Epithelial cell of proximal tubule (primary cell): ENCODE measurements at places on chromosomes 7 and 10. TPM values are rescaled to one million over a fixed set of nuclear protein-coding genes. Genes with fewer than 3 reads are reported as not detected.

GRCh38 chr7:26724795-26725194 lies 139.6 kb downstream of the SKAP2 start:
- DNase-seq, result no peak

GRCh38 chr7:85342781-85343180 lies 155.9 kb upstream of the SEMA3D start:
- DNase-seq, result no peak

GRCh38 chr7:83640240-83640639 lies 8.7 kb downstream of the SEMA3E start:
- DNase-seq, result no peak

DNA sequence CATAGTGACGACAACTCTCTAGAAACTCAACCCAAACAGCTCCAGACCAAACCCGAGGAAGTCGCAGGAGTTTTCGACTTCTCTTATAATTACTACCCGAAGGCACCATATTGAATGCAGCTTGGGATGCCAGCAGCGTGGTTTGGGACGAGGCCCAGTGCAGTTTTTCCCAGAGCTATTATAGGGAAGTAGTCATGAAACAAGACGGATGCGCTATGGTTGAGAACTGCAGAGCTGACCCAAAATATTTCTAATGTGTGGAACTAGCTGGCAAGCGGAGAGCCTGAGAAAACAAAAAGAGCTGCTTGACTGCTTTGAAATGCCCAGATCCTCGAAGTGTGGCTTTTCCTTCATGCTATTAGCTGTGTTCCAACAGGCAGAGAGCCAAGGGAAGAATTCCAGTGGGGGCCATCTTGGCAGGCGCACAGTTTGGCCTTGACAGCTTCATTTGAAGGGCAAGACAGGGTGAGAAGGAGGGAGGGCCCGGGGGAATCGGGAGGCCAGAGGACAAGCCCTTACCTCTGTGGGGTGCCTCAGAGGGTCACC lies 122.7 kb downstream of the CUL2 start:
- no peak for DNase-seq

DNA sequence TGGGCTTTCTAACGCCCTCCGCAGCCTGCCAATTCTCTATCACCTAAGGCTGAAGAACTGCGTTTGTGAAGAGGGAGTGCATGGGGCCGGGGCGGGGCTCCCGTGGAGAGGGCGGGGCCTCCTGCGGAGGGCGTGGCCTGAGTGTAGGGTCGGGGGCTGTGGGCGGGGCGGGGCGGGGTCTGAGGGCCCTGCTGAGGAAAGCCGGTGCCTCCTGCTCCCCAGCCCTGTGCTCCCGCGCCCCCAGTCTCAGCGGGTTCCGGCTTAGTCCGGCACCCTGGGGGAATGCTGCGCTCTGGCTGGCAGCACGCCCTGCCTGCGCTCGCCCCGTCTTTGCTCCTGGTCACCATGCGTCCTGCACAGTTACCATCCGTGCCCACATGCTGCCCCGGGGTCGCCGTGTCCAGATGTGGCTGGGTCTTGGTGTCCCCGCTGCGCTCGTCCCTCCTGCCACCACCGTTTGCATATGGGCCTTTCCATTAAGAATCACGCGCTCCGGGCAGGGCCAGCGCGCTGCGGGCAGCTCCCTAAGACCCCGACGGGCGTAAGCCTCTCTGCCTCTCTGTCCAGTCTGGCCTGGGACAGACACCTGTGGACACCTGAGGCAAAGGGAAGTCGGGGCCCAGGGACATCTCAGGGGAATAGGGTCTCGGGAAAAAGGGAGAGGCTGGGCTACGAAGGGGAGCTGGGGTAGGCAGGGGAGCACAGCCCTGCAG lies 144.0 kb upstream of the RET start:
- no peak for DNase-seq

DNA sequence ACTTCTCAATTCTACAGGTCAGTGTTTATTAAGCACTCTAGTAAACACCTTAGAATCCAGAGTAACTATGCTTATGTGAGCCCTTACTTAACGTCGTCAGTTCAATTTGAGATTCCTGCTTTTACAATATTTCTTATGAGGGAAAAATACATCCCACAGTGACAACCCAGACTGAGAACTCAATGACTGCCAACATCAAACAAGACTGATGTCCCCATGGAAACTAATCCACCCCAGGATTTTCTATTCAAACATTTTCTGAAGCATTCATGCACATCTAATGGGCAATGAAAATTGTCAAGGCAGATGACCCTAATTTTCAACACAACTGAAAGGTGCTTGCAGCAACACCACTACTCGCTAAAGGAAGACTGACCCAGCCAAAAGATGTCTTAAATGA lies 67.0 kb downstream of the ATE1 start:
- DNase-seq, result no peak

- DNase-seq, result no peak
Observed at GRCh38 chr10:14008740-14009080, 322.0 kb downstream of the FRMD4A start.

GRCh38 chr7:51019891-51020870 lies 237.5 kb upstream of the GRB10 start:
- DNase-seq, result no peak

DNA sequence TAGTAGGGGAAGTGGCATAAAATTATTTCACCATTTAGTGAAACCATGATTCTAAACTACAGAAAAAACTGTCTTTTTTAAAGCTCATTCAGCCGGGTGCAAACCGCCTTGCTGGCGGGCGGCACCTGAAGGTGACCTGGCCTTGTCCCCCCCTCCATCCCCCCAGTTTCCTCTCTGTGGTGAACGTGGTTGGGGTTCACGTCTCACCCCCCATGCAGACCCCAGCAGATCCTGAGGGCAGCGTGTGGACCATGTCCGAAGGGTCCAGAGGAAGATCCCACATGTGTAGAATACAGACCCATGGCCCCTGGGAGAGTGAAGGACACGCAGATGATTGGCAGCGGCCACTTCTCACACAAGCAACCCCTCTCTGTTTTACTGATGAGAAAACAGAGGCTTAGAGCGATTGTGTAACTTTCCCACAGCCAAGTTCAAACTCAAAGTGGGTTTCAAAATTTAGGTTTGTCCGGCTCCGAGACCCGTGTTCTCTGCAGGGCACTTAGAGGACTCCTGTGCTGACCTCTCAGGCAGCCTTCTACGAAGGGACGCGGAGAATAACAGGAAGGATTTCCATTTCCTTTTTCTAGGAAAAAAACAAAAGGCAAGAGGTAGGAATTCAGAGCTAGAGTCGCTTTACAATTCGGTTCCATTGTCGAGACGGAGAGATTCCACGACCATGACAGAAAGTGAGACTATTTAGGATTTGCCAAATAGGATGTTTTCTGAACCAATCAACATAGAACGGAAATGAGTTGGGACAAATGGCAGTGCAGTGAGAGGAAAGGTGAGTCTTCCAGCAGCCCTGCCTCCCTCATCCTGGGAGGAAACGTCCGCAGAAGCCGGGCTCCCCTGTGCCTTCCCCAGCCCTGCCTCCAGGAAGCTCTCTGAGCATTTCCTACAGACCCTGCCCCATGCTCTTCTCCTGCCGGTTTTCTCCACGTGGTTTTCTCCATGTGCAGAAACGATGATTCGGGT lies 67.6 kb upstream of the PITRM1 start:
- DNase-seq, result no peak

GRCh38 chr7:8070451-8071180 lies 102.0 kb downstream of the GLCCI1 start:
- DNase-seq, result no peak

DNA sequence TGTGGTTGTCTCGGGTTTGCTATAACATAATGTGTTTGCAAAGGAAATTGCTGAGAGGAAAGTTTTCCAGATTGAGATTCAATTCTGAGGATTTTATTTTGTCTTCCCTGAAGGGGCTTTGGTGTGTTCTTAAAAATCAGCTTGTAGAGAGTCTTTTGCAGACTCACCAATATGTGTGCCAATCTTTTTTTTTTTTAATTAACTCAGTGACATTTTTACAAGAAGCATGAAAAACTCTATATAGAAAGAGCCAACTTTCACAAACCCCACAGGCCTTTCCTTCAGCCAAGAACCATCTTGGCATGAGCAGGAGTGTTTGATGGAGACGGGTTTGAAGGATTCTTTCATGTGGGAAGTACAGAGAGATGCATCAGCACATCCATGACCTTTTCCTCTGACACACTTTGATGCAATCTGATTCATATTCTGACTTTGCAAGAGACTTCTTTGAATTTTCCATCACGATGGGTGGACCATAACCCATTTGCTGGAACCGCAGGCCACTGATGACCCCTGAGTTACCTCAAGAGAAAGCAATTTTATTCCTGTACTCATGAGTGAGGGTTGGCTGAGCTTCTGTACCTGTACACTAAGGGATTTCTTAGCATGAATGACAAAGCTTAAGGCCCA lies 892.6 kb downstream of the XPNPEP1 start:
- no peak for DNase-seq

DNA sequence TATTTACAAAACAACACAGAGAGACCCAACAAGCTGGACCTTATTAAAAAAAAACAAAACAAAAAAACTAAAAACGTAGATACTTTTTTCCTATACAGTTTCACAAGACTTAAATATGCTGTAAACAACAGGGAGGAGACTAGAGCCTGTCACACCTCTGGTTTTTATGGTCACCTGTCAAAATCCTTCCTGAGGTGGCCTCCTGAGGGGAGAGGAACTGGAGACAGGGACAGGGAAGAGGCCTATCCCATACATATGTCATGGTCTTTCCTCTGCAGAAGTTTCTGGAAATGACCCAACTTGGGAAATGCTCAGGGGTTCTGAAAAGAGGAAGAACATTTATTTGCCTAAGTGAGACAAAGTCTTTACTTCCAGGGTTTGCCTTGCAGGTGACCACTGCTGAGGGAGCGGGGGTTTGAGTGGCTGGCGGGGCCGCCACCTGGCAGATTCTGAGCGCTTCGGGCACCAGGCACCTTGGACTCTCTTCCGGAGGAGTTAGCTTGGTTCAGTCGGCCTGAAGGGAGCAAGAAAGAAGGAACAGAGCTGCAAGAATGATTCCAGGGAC lies 18.3 kb downstream of the CPA1 start:
- DNase-seq, result no peak

GRCh38 chr10:17174626-17175025 lies 26.8 kb downstream of the TRDMT1 start:
- no peak for DNase-seq

DNA sequence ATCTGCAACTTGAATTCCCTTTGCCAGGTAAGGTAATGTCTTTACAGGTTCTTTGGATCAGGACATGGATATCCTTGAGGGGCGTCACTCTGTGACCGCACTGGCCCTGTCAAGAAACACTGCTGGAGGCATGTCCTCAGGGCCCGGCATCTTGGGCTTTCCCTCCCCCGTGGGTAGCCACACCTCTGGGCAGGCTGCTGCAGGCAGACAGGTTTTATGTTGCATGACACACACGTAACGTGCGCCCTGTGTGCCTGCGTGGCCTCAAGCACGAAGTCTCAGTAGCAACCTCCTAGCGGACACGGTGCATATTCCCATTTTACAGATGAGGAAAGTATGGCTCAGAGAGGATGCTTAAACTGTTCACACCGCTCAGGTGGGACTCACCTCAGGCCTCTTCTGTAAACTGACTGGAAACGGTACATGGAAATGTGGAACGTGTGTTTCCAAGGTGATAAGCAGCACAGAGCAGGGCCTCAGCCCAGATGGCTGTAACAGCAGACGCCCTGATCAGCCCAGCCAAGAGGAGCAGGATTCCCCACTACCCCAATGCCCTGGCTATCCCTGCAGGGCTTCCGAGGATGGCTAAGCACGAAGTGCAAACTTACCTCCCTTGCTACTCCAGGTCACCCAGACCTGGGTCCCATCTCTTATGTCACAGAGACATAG lies 553.6 kb downstream of the TCERG1L start:
- no peak for DNase-seq

GRCh38 chr10:52308251-52309031 lies 5.6 kb upstream of the DKK1 start:
- DNase-seq, result no peak

GRCh38 chr7:105297985-105298384 lies 90.7 kb downstream of the SRPK2 start:
- no peak for DNase-seq

GRCh38 chr7:24477398-24478136 lies 95.7 kb upstream of the PALS2 start:
- DNase-seq, result peak; percentile 88

- no peak for DNase-seq
Observed at GRCh38 chr10:101840102-101840684, 3.4 kb downstream of the KCNIP2 start.

DNA sequence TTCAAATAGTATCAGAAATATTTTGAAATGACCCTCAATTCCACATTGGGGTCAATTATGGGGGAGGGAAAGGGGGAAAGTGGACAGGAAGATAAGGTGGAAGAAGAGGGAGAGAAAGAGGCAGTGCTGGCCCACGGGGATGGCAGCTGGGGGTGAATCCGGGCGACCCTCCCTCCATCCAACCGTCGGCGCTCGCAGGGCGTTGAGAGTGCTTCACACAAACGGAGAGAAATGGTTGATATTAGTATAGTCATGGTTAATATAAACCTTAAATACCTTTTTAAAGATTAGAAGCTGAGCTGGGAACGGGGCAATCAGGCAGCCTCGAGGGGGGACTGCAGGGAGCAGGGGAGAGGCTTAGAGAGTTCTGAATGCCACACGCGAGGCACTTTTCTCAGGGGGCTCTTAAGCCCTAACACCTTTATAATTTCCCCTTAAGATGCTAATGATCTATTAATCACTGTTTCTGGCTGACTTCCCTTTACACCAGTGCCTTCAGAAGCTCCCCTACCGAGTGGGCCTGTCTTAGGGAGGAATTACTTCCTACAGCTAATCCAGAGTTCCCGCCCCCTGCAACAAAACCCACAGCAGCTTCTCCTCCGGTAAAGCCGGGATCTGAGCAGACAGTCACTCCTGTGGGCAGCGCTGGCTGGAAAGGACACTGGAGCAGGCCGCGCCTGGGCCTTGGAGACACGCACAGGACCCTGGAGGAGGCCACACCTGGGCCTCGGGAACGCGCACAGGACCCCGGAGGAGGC lies 39.5 kb downstream of the PRKAG2 start:
- no peak for DNase-seq

DNA sequence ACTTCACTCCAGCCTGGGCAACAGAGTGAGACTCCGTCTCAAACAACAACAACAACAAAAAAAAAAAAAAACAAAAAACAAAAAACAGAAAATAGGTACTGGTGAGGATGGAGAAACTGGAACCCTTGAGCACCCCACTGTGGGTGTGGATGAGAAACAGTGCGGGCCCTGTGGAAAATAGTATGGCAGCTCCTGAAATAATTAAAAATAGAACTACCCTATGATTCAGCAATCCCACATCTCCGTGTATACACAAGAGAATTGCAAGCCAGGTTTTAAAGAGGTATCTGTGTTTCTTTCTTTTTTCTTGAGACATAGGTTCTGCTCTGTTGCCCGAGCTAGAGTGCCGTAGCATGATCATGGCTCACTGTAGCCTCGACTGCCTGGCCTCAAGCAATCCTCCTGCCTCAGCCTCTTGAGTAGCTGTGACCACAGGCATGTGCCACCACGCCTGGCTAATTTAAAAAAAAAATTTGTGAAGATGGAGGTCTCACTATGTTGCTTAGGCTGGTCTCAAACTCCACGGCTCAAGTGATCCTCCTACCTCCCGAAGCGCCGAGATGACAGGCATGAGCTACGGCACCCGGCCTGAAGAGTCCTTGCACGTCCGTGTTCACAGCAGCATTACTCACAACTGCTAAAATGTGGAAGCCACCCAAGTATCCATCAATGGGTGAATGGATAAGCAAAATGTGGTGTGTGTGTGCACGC lies 39.5 kb downstream of the EBF3 start:
- DNase-seq, result no peak

Gene SPAG6
- 0.07 TPM in 1 of 2 replicates, not detected in the other for total RNA-seq

Gene NPSR1
- total RNA-seq, result not detected in 2 replicates

Gene RAPGEF5
- total RNA-seq, result 2.3 and 8.3 TPM in 2 replicates

Gene LIPM
- not detected in 2 replicates for total RNA-seq

Gene CBLL1
- total RNA-seq, result 21.3 and 26.0 TPM in 2 replicates

Gene ARL4A
- total RNA-seq, result 22.1 and 35.6 TPM in 2 replicates

Gene FAM241B
- 4.2 and 6.7 TPM in 2 replicates for total RNA-seq

Gene MCMBP
- 58.9 and 90.3 TPM in 2 replicates for total RNA-seq

Gene LRRC17
- 7.8 and 32.3 TPM in 2 replicates for total RNA-seq

Gene CEP55
- total RNA-seq, result 73.2 and 115 TPM in 2 replicates

Gene AKR1B1
- total RNA-seq, result 134 and 277 TPM in 2 replicates

Gene ZNF438
- 3.9 and 4.2 TPM in 2 replicates for total RNA-seq
